ENCODE measurements at places on chromosomes 7 and 10.

- no peak for DNase-seq
Measured at GRCh38 chr10:125882596-125882995, 1.5 kb upstream of the DHX32 start.

GRCh38 chr10:88077977-88078376 lies 214.6 kb downstream of the PTEN start:
- DNase-seq, result no peak

DNA sequence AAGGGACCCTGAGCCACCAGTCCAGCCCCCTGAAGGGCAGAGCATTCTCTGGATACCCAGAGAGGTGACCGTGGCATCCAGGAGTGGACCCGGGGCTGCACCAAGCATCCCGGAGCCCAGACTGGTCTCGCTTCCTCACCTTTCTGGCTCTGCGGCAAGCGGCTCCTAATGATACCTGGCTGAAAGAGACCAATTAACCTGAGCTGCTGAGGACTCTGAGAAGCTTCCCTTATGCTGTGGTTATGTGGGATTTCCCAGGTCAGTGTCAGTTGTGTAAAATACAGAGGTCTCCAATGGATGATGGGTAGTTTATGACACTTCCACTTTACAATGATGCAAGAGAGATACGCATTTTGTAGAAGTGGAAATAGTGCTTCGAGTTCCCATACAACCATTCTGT lies 51.5 kb downstream of the PFKFB3 start:
- DNase-seq, result no peak

DNA sequence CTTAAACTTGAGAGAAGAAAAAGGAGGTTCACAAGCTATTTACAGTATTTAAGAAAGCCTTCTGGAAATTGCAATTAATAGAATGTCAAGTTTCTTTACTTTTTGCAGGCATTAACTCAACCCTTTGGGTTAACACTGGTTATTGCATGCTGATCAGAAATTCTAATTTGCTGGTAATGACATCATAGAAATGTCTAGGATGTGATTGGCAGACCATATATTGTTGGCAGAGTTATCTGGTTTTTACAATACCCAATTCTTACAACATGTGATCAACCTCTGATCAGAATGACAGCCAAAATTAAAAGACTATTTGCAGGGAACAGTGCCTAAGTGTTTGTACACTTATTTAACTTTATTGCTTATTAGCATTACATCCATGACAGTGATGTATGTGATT lies 1.6 kb upstream of the CASD1 start:
- DNase-seq, result no peak

GRCh38 chr10:110389255-110389654 lies 84.5 kb upstream of the SMNDC1 start:
- no peak for DNase-seq
